H1 (cell line): ENCODE measurements at places on chromosomes 3 and 15.

DNA sequence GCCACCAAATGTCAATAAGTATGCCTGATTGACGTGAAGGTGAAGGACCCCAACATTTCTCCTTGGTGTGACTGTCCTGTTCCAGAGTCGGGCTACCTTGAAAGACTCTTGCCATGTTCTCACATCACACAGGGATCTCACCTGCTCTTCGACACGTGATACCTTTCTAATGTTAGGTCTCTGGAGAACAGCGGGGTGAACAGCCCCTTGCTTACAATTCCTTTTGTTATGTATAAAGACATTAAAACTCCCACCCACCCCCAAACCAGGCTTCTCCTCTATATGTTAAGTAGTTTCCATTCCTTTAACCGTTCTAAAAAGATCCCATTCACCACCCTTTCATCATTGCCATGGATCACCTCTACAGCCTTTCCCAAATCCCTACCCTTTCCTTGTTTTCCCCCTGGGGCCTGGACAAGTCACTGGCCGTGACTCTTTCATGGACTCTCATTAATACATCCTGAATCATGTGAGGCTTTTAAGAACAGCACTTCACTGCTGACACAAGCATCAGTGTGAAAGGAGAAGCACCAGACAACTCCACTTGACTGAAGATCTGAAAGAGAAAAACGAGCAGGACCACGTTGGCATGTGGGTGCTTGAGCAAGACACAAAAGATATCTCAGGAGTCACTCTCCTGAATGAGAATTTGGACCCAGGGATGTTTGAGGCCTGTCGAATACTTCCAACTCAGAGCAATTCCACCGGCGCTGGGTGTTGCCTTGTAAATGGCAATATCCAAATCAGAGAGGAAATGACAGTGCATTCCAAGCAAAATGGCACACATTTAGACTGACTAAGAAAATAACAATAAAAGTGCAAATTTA lies 115.0 kb downstream of the FOXP1 start:
- no peak overlapping the region for H3K4me3 ChIP-seq
- no peaks in the 10 kb centered on the region for H3K27me3 ChIP-seq
- H3K36me3 ChIP-seq, result peaks cover under 1% of the 10 kb centered on the region; the same call in 1 of the 2 replicates
- peaks cover 10% of the 10 kb centered on the region; the same call in 1 of the 2 replicates for H3K4me1 ChIP-seq
- H3K27ac ChIP-seq, result peak overlapping the region; percentile 74; the same call in 1 of the 2 replicates

DNA sequence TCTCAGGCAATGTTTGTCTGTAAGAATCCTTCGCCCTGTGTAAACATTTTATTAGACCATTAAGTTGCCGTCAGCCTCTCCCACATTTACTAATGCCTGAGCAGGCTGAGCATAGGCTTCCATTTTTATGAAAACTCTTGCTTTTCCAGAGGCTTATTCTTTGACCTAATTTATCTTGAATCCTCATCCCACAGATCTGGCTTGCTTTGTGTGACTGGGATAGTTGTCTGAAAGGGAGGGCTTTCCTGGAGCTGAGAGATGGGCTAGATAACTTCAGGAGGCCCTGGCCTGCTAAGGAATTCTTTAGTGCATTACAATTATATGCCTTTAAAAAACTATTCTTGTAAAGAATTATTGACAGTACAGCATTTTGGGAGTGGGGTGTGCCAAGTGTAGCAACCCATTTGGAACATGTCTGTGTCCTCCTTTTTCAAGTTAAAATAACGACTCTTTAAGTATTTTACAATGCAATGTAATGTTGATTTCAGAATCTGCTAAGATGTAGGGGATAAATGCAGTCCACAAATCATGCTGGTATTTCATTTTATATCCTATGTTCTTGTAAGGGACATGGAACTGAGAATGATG lies 52.4 kb downstream of the EEFSEC start:
- H3K4me3 ChIP-seq, result no peak overlapping the region
- H3K4me1 ChIP-seq, result 0 out of 2 replicates have a peak, but pooled peaks cover 2% of the 10 kb centered on the region
- H3K27me3 ChIP-seq, result no peaks in the 10 kb centered on the region
- H3K27ac ChIP-seq, result no peak overlapping the region
- no peaks in the 10 kb centered on the region for H3K36me3 ChIP-seq

GRCh38 chr3:186451371-186451770 lies 89.3 kb upstream of the DGKG start:
- no peak overlapping the region for H3K4me3 ChIP-seq
- no peak for DNase-seq
- no peak overlapping the region for H3K27ac ChIP-seq
- no peaks in the 10 kb centered on the region for H3K27me3 ChIP-seq
- H3K36me3 ChIP-seq, result no peaks in the 10 kb centered on the region
- H3K4me1 ChIP-seq, result no peaks in the 10 kb centered on the region

- H3K27me3 ChIP-seq, result no peaks in the 10 kb centered on the region
- H3K4me1 ChIP-seq, result no peaks in the 10 kb centered on the region
- H3K36me3 ChIP-seq, result peaks cover 90% of the 10 kb centered on the region
- no peak overlapping the region for H3K27ac ChIP-seq
- DNase-seq, result no peak
Observed at GRCh38 chr3:66381626-66382025, 119.2 kb downstream of the LRIG1 start.

DNA sequence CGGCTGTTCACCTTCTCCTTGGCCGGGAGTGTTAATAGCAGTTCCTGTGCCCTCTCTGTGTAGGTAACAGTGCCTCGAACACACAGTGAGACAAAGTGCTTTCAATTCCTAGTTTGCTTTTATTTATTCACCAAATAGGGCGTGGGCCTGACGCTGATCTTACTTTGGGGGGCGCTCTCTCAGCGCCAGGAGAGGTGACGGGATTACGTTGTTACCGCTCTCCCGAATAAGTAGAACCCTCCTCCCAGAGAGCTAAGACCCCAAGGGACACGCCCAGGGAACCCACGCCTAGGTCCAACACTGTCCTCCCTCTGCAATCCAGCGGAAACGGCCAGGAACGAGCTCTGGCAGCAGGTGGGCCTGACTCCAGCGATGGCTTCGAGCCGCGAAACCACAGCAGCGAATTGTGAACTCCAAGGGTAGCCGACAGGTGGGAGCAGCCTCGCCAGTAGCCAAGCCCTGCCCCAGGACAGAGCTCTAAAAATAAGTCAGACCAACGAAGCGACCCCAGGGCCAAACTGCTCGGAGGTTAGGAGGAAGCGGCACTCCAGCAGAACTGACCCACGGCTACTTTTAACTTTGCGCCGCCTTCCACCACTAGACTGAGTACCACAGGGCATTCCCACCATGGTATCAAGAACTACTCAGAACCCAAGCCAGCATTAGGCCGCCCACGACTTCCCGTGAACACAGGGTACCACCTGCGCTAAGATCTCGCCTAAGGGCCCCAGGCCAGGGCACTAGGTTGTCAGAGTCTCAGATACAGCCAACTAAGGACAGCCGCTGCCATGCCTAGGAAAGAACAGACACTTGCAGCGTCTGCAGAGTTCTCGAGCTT lies 1.6 kb upstream of the SIN3A start:
- no peaks in the 10 kb centered on the region for H3K27me3 ChIP-seq
- no peak for DNase-seq
- H3K27ac ChIP-seq, result peak overlapping the region; percentile 92
